Hematopoietic multipotent progenitor cell treated with erythropoietin and hydrocortisone succinate and interleukin-3 and kit ligand, for 6 days (in vitro differentiated cells): ENCODE measurements at places on chromosomes 2 and 18.

- no peak for DNase-seq
Measured at GRCh38 chr2:78980152-78980465, 45.4 kb upstream of the REG3G start.

GRCh38 chr2:7685342-7686015 is 768.3 kb downstream of the RNF144A start:
- no peak for DNase-seq

- no peak for DNase-seq
Measured at GRCh38 chr18:27073404-27073830, 111.7 kb downstream of the CHST9 start.

DNA sequence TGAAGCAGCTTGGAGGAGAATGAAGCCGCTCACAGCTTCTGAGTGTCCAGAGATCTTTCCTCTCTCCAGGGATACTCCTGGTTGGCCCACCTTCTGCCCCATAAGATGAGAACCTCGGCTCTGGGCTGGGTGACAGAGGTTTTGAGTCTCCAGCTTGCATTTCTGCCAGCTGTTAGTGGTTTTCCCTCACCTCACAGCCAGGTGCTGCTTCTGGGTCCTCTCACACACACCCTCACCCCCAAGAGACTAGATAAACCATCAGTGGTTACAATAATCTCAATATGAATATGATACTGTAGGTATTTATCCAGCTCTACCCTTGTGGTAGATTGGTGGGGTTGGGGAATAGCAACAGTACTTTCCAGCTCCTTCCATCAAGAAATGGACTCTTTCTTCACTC is 161.7 kb upstream of the SIX3 start:
- no peak for DNase-seq

DNA sequence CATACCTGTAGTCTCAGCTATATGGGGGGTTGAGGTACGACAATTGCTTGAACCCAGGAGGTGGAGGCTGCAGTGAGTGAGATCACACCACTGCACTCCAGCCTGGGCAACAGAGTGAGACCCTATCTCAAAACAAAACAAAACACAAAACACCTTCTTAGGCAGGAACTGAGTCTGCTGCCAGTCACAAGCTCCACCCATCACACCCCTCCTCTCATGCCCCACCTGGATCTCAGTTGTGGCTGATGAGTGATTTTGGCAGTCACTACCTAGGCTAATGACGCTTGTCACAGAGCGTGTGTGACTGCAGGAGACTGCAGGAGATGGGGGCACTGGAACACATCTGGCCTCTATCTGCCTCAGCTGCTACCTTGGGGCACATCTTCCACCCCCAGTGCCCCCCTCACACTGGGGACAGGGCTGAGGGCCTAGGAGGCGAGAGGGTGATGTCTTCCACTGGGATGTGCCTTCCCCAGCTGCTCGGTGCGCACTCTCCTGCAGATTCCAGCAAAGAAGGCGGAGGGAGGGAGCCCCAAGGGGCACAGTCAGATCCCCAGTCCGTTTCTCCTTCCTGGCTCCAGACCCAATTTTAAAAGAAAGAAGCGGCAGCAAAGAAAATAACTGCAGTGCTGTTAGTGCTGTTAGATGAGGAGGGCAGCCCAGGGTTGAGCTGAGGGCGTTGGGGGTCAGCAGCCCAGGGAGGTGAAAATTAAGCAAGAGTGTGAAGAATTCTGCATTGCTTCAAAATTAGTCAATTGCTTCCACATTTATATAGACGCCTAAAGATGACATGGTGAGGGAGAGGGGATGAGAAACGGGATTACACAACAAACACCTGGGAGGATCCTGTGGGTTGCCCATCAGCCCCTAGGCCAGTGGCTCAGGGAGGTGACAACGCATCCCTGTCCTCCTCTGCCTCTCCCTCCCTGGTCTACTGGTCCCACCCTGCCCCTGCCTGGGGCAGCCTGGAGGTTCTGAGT is 143.6 kb upstream of the HAAO start:
- peak; percentile 68 for DNase-seq

- no peak for DNase-seq
Measured at GRCh38 chr18:21362831-21363230, 120.8 kb downstream of the GREB1L start.
